ENCODE measurements at places on chromosomes 2 and 18.

DNA sequence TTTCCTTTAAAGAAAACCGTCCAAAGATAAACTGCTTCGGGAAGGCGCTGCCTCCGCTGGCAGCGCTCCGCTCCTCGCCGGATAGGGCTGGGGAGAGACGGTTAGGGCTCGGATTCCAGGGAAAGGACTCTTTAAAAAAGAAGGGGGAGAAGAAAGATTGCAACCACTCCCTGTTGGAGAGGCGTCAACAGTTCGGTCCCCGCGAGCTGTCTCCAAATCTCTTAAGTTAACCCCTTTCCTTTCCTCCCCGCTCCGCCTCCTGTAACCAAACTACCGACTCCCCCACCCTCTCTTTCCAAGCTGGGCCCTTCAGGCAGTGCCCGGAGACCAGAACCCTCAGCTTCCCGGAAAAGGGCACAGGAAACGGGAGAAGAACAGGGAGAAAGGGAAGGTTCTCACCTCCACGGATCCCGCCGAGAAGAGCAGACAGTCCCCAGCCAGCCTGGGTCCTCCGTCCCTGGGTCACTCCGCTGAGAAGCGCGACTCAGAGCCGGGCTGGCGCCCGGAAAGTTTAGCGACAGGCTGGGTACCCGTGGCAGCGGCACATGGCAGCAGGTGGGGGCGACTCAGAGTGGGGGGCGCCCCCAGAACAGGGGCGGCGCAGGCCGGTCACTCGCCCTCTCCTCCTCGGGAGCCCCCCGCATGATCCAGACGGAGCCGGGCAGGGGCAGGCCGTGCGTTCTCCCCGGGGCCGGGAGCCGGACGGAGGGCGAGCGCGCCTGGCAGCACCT lies 675 bp downstream of the FZD5 start:
- no peak for DNase-seq

- DNase-seq, result no peak
Measured at GRCh38 chr2:173458991-173459780, 104.5 kb downstream of the CDCA7 start.

- DNase-seq, result no peak
Measured at GRCh38 chr2:17803497-17803896, 12.8 kb upstream of the MSGN1 start.

DNA sequence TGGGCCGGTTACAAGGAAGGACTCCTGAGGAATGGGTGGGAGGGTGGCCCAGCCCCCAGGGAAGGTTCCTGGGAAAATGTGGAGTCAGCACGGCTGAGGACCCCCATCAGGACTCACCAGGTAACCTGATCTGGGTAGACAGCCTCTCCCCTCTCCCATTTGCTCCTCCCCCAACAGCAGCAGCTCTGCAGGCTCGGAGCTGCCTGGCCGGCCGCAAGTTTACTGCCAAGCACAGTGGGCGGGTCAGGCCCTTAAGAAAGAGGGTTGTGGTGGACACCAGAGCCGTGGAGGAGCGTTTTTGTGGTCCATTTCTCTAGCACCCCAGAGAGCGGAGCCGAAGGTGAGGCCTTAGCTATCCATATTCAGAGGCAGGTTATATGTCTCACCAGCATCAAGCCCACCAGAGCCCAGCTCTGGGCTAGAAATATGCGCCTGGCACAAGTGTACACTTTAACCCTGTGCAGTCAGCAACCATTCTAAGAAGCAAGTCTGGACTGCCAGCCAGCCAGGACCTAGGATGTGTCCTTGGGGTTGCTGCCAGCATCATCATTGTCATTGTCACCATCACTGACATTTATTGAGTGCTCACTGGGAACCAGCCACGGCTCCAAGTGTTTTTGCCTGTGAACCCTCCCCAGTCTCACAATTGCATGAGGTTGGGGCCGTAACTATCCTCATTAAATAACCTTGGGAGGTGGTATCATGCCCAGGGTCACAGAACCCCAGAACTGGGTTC lies 190.1 kb downstream of the KLHL29 start:
- DNase-seq, result no peak

DNA sequence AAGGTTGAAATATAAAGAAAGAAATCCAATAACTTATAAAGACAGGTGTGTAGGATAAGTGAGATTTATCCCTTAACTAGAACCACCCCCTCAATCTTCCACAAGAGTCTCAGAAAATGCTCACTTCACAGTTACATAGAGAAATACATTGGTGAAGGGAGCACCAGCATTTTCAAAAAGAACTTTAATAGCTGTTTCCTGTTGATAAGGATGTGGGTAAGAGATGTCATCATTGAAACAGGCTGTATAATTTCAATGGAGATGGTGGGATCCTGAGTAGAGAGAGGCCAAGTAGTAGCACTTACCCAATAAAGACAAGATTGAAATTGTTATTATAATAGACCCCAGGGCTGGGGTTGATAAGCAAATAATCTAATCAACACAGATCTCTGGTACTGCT lies 162.2 kb upstream of the TACR1 start:
- DNase-seq, result no peak

DNA sequence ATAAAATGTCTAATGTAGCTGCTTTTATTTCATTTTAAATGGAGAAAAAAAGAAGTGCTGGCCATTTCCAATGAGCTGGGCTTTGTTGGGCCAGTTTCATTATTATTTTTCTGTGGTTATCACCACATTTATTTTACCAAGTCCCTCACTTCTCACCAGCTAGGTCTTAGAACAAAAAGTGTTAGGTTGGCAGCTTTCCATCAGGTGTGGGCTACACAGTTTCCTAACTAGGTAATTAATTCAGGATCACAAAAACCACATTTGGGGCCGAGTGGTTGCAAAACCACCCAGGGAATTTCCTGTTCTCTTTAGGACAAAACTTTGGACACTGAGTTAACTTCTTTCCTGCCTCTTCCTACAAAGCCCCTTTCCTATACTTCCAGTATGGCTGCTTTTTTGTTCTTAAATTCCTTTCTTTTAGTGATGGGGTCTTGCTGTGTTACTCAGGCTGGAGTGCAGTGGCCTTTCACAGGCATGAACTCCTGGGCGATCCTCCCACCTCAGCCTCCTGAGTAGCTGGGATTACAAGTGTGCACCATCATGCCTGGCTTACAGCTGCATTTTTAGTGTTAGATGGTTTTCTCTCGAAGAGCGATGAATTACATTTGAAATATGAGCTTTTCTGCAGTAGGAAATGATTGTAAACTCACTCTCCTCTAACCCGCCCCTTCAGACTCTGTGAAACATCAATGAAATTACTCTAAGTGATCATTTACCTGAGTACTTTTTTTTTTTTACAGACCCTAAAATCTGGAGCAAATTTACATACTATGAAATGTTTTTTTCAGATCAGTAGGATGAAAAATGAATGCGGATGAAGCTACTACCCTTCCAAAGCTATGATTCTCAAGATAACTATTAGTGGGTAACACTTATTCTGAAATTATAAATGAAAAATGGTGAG lies 2.6 kb upstream of the ZFP36L2 start:
- no peak for DNase-seq

GRCh38 chr2:230569298-230569697 lies 143.3 kb upstream of the CAB39 start:
- no peak for DNase-seq

DNA sequence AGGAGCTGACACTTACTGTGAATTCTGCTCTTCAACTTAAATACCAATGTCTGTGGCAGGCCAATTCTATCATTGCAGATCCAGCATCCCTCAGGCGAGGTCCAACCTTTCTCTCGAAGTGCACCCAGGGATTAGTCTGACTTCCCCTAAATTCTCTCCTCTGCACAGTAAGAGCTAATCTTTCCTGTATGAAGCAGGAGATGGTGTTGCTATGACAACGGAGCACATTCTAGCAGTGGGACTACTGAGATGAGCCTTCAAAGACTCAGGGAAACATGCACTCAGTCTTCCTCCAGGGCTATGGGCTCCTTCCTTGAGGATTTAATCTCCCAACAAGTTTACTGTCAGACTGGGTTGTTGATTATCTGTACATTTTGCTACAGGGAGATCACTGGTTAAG lies 176.3 kb downstream of the NOL4 start:
- no peak for DNase-seq

- no peak for DNase-seq
Measured at GRCh38 chr2:220424561-220424960, 797.1 kb downstream of the SLC4A3 start.

DNA sequence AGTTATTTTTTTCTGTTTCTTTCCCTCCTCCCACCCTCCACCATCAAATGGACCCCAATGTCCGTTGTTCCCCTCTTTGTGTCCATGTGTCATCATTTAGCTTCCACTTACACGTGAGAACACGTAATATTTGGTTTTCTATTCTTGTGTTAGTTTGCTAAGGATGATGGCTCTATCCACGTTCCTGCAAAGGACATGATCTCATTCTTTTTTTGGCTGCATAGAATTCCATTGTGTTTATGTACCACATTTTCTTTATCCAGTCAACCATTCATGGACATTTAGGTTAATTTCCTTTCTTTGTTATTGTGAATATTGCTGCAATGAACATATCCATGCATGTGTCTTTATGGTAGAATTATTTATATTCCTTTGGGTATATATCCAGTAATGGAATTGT lies 91.3 kb upstream of the TNP1 start:
- DNase-seq, result no peak

- no peak for DNase-seq
Measured at GRCh38 chr2:109402180-109402579, 211.6 kb downstream of the SEPTIN10 start.

DNA sequence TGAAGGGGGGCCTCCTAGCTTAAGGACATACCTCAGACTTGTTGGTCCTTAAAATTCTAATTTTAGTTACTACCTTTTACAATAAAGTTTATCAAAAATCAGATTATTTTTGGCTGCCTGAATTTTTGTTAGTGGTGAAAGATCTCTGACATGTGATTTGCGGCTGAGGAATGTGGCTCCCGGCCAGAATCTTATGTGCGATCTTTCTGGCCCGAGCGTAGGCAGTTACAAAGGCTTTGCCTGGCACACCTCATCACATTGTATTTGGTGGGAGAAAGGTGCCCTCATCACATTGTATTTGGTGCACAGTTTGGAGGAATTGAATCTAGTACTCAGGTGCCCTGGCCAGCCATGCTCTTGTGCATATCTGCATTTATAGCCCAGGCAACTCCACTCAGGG lies 289.1 kb downstream of the GULP1 start:
- DNase-seq, result no peak

GRCh38 chr2:45195916-45196315 lies 186.7 kb upstream of the SIX2 start:
- DNase-seq, result no peak

DNA sequence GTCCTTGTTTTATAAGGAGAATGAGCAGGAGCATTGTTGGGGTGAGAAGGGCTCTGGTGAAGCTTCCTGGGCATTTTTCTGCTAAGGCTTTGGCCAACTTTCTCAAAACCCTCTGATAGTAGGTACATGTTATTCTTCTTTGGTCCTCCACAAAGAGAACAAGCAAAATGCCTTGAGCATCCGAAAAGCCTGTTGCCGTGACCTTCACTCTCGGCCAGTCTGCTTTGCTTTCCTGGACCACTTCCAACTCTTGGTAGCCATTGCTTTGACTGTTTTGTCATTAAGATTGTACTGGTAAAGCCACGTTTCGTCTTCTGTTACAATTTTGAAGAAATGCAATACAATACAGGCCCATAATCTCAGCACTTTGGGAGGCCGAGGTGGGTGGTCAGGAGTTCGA lies 27.4 kb upstream of the ALLC start:
- DNase-seq, result no peak

GRCh38 chr2:131120815-131121317 lies 15.7 kb downstream of the PLEKHB2 start:
- DNase-seq, result no peak

- DNase-seq, result no peak
Measured at GRCh38 chr2:180583441-180584140, 396.8 kb upstream of the UBE2E3 start.

DNA sequence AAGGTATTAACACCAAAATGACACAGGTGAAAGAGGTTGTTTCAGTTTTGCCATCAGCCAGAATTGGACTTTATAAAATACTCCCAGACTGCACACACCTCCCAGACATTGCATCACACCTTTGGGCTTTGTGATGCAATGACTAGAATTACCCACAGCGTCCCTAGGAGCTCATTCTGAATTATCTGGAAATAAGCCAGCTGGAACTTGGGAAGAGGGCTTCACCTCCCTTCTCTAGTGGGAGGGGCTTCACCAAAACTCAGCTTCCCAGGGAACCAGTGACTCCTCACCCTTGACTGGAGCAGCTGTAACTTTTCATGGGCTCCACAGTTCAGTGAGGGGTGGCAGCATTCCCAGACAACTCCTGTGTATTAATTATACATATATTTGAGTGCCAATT lies 83.1 kb upstream of the BZW1 start:
- DNase-seq, result no peak
